ENCODE measurements at places on chromosomes 2 and 18.

DNA sequence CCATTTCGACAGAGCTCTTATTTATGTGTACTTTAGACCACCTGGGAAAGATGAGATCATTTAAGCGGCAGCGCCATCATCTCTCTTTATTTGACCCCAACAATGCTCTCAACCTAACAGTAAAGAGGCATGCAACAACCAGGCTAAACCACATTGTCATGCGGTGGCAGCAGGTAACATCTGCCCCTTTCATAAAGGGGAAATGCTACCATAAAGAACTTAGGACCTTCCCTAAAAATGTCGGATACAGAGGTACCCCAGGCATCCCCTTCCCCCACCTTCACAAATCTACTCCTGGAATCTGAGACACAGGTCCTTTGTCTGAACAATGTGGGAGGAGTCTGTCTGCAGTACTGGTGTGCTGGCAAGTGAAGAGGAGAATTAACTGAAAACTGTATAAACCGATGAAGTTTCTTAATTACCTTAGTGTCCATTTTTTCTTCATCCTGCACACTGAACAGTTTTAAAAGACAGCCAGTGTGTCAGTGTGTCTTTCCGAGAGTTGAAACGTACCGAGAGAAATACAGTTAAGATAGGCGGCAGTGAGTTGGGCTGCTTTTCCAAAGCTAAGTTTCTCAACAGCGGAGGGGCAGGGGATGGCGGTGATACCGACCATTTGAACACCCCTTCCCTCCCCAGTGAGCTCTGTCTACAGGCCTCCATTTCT, 1.9 kb downstream of the MEX3C start:
- DNase-seq: peak; percentile 68

GRCh38 chr18:73153271-73153670, 285.5 kb upstream of the NETO1 start:
- no peak for DNase-seq

- no peak for DNase-seq
Measured at GRCh38 chr2:187168720-187169713, 279.0 kb downstream of the CALCRL start.

- DNase-seq: no peak
Measured at GRCh38 chr18:9992300-9992972, 78.6 kb downstream of the VAPA start.

- no peak for DNase-seq
Measured at GRCh38 chr2:24015562-24016375, 5.9 kb downstream of the MFSD2B start.

GRCh38 chr2:27721884-27722485, 49.5 kb upstream of the MRPL33 start:
- no peak for DNase-seq

- DNase-seq: no peak
Measured at GRCh38 chr2:237159006-237159911, 73.6 kb downstream of the COPS8 start.

DNA sequence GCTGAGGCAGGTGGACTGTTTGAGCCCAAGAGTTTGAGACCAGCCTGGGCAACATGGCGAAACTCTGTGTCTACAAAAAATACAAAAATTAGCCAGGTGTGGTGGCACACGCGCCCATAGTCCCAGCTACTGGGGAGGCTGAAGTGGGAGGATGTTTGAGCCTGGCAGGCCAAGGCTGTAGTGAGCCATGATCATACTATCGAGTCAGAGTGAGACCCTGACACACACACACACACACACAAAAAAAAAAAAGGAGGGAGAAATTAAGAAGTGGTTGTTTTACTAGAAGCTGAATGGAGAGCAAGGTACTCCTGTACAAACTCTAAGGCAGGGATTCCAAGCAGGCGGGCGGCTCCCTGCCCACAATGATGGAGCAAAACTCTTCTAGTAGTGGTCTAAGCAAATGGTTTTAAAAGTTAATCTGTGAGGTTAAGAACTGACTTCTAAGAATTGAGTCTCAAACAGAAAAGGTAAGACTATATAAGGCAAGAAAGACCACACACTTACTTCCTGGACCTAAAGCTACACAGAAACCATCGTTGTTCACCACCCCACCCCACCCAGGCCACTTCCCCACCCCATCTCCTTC, 2.6 kb downstream of the ANKRD44 start:
- DNase-seq: no peak

DNA sequence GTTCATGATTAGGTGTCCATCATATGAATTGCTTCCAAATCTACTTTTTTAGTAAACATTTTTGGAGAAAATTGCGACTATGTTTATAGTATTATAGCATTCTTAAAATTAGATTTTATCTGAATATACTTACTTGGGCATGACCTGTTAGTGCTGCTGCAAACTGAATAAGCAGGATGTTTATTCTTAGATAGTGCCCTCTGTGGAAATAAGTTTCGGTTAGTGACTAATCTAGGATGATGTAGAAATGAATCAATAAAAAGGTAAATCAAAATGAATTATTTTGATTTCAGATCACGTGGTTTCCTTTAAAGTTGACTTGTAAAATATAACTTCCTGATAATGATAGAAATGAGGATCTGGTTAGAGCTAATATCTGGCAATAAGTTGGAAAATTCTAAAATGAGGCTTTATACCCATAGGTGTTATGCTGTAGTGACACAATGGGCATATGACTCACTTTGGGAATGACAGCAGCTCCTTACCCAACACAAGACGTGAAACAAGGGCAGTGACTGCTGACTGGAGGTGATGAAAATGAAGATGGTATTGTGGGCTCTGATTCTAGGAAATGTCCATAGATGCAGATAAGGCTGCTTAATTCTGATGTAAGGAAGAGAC, 165.8 kb upstream of the TCF4 start:
- no peak for DNase-seq

DNA sequence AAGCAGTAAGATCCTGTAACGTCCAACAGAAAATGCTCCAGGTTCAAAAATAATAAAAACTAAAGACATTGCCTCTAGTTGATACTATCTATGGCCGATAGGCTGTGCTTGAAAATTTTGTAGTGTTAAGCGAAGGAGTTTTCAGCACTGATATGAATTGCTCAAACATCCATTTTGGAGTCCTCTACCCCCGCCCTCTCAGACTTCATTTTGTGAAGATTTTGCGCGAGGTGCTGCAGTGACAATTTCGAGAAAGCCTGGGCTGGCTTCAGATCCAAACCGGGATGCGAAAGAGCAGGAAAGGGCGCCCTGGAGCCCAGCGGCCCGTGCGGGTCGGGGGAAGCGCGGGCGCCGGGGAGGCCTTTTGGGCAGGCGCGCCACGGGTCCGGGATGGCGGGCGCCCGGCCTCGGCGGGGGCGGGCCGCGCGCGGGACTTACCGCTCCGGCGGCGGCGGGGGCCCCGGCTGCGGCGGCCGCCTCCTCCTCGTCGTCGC, 1.8 kb downstream of the SP3 start:
- DNase-seq: peak; percentile 71

DNA sequence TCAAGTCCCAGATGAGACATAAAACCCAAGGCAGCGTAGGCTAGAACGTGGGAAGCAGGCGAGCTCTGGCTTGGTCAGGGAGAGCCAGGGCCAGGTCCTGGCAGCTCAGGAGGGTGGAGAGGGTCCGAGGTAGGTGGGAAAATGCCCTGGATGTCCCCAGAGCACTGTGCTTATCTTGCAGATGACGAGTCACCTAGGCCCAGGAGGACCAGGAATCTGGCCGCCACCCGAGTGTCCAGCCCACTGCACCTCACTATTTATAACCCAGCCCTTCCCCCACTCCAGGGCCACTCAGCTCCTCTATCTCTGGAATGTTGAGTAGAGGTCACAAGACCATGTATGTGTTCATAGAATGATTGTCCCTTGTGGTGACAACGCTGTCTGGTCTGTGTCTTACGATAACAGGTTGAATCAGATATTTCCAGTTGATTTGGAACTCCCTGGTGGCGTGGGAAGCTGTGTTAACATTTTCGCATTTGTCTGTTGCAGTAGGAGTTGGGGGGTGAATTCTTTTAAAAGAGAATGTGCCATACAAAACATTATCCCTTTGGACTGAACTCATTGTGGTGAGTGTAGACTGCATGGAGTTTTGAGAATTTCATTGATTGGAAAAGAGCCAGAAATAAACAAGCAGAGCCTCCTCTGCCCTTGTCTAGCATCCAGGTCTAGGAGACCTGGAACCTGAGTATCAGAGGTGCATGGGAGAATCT, 47.5 kb downstream of the EMILIN2 start:
- no peak for DNase-seq

DNA sequence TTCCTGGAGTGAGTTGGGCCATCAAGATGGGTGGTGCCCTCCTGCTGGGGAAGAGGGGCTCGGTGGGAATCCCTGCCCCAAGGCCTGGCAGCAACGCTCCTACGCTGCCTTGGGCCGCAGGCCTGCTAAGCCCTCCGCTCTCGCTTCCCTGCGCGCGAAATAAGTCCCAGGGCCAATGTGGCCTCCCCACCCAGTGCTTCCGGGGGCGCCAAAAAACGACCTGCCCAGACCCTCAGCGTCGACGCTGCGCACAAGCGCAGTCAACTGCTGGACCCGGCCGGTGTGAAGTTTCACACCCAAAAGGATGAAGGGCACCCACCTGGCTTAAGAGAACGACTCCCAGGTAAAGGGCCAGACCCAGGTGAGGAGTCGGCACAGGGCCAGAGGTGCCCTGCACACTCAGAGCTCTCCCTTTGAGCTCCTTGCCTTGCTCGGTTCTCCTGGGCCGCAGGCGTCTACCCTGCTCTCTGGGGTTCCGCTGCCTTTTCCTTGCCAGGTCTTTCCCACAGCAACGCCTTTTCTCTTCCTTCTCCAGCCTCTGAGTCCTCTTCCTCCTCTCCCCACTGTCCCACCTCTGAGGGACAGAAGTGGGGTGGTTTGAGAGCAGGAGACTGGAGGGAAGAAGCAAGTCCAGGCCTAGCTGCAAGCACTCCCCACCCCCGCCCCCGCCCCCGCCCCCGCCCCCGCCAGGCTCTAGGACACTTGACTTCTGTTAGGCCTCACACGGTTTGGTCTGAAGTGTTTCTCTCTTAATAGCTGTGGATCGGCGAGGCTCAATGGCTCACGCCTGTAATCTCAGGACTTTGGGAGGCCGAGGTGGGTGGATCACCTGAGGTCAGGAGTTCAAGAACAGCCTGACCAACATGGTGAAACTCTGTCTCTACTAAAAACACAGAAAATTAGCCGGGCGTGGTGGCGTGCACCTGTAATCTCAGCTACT, at the start of gene DNAJC5G:
Gene DNAJC5G (plus strand): TSS at position 223 of the 940 bp plus-strand sequence. CDS start 1,296 bp downstream, outside the sequence.
- no peak for DNase-seq

- DNase-seq: no peak
Measured at GRCh38 chr18:13548966-13549879, 177.1 kb downstream of the FAM210A start.

DNA sequence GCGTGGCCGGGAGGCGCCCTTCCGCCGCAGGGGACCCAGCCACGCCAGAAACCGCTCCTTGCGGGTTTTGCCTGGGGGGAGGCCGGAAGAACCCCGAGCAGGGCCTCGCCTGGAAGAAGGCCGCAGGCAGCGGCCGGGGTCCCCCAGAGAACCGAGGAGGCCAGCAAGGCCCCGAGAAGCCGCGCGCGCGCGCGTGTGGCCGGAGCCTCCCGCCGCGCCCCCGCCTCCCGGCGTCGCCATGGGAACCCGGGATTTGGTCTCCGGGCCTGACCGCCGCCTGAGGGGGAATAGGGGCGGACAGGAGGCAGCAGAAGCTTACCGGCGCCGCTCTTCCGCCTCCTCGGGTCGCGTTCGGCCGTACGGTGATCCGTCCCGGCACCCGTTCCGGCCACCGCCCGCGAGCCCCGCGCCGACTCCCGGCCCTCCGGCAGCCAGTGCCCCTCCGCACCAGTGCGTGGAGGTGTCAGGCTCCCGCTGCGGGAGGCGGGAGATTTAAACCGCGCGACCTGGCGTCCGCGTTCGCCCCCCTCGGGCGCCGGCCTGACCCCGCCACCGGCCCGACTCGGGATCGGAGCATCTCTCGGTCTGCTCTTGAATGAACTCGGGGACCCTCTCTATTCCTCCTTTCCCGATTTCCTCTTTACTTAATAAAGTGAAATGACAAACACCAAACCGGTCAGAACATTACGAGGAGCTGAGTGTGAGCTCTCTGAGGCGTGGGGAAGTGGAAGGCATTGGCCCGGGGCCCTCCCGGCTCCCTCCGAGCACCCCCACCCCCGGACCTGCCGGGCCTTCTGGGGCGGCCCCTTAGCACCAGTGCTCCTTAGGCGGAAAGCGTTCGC, at the start of gene ICA1L:
Gene ICA1L (minus strand): TSS at position 467 of the 842 bp plus-strand sequence. CDS start 42,757 bp downstream, outside the sequence.
- peak; percentile 65 for DNase-seq

DNA sequence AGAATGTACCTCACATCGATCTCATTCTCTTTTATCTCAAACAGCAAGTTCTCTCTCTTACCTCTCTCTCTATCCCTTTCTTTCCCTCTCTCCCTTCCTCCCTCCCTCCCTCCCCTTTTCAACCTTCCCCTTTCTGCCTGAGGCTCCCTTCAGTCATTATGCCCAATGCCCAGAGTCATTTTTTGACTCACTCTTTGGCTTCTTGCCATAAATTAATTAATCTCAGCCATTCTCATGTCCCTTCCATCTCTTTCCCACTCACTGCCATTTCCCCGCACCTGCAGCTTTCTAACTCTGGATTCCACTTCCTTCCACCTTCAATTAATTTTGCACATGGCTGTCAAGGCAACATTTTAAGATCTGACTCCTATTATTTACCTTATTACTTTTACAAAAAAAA, 60.1 kb downstream of the EVA1A start:
- peak; percentile 83 for DNase-seq

DNA sequence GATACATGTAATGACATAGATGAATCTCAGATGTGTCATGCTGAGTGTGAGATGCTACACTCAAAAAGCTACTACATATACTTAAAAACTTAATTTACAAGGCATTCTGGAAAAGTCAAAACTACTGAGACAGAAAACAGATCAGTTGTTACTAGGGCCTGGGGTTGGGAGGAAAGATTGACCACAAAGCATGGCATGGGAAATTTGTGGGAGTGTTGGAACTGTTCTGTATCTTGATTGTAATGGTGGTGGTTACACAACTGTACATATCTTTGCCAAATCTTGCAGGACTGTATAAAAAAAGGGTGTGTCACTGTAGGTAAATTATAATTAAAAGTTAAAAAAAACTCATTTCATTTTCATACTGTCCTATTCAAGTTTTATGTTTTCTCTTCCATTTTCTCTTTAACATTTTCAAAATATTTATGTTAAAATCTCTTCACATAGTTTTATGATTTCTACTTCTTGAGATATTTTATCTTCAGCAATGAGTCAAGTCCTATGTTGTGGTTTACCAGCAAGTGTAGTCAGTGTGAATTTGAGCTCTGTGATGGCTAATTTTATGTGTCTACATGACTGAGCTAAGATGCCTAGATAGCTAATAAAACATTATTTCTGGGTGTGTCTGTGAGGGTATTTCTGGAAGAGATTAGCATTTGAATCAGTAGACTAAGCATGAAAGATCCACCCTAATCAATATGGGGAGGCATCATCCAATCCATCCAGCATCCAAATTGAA, 58.6 kb upstream of the VRK2 start:
- no peak for DNase-seq

DNA sequence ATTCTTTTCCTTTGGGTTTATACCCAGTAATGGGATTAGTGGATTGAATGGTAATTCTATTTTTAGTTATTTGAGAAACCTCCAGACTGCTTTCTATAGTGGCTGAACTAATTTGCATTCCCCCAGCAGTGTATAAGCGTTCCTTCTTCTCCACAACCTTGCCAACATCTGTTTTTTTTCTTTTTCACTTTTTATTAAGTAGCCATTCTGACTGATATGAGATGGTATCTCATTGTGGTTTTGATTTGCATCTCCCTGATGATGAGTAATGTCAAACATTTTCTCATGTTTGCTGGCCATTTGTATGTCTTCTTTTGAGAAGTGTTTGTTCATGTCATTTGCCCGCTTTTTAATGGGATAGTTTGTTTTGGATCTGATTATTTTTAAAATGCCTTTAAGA, 64.1 kb upstream of the MEIS1 start:
- DNase-seq: no peak

Measured in NCI-H1105 (cell line).